A549 treated with AZD2906 at 1 μM for 4 hours (cell line): ENCODE measurements at places on chromosomes 13 and 19. TPM values are rescaled to one million over a fixed set of nuclear protein-coding genes. Genes with fewer than 3 reads are reported as not detected.

The TGDS gene
- 7.4 to 9.5 TPM (median 8.4 TPM) in 5 replicates for total RNA-seq

The TPTE2 gene
- not detected in 5 replicates for total RNA-seq

The RAB3D gene
- 3.1 to 4.6 TPM (median 3.9 TPM) in 5 replicates for total RNA-seq

The ZNF69 gene
- total RNA-seq: not detected in 5 replicates

The ANGPTL8 gene
- total RNA-seq: not detected in 5 replicates

The SLITRK1 gene
- total RNA-seq: not detected in 5 replicates

The EPN1 gene
- 135 to 218 TPM (median 203 TPM) in 5 replicates for total RNA-seq

The APC2 gene
- 1.1 to 2.3 TPM (median 1.8 TPM) in 5 replicates for total RNA-seq

The ZNF132 gene
- total RNA-seq: 0.07 to 0.11 TPM (median 0.09 TPM) in 5 replicates

The RB1 gene
- total RNA-seq: 12.5 to 19.3 TPM (median 12.7 TPM) in 5 replicates

The CGB7 gene
- 0.32 to 0.76 TPM (median 0.42 TPM) in 5 replicates for total RNA-seq

The HIPK4 gene
- 0.28 to 0.43 TPM (median 0.33 TPM) in 5 replicates for total RNA-seq

The POLD1 gene
- 48.0 to 80.8 TPM (median 75.0 TPM) in 5 replicates for total RNA-seq

The SHC2 gene
- 0.79 to 1.5 TPM (median 0.93 TPM) in 5 replicates for total RNA-seq
